ENCODE measurements at places on chromosomes 2 and 18. TPM values are rescaled to one million over a fixed set of nuclear protein-coding genes. Genes with fewer than 3 reads are reported as not detected.
A peak's percentile ranks its signal among the peaks of the same experiment; 100 is the strongest.

GRCh38 chr2:96468904-96469303 lies 36.3 kb downstream of the NEURL3 start:
- DNase-seq, result no peak

Gene ORC4
- polyA plus RNA-seq, result 145 TPM

DNA sequence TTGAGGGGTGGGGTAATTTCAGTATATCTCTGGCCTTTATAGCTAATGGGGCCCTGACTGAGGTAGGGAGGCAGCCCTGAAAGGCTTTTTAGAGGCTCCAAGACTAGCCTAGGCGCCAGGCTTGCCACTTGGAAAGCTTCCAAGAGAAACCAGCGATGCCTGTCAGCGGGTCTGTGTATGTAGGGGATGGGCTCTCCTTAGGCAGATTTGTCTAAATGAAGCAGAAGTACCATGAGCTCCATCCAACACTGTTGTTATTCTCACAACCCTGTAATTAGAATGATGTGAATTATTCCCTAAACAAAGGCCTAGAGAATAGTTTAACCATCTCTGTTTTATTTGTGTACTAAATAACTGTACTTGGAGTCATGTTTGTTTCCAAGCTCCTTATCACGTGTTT lies 138.1 kb downstream of the B3GNT2 start:
- DNase-seq, result no peak

Gene CCDC178
- polyA plus RNA-seq, result 1.6 TPM

DNA sequence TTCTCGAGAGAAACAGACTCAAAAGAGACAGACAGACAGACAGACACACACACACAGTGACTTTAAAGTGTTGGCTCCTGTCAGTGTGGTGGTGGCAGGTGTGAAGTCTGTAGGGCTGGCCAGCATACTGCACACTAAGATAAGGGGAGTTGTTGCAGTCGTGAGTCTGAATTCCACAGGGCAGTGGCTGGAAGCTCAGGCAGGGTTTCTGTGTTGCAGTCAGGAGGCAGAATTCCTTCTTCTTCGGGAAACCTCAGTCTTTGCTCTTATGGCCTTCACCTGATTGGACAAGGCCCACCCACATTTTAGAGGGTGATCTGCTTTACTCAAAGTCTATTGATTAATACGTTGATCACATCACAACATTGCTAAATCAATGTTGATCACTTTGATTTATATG lies 478.4 kb upstream of the HS6ST1 start:
- DNase-seq, result no peak

- no peak for DNase-seq
Observed at GRCh38 chr2:223007531-223007930, 44.5 kb upstream of the KCNE4 start.

- no peak for DNase-seq
Observed at GRCh38 chr2:172361360-172361759, 66.0 kb upstream of the ITGA6 start.

DNA sequence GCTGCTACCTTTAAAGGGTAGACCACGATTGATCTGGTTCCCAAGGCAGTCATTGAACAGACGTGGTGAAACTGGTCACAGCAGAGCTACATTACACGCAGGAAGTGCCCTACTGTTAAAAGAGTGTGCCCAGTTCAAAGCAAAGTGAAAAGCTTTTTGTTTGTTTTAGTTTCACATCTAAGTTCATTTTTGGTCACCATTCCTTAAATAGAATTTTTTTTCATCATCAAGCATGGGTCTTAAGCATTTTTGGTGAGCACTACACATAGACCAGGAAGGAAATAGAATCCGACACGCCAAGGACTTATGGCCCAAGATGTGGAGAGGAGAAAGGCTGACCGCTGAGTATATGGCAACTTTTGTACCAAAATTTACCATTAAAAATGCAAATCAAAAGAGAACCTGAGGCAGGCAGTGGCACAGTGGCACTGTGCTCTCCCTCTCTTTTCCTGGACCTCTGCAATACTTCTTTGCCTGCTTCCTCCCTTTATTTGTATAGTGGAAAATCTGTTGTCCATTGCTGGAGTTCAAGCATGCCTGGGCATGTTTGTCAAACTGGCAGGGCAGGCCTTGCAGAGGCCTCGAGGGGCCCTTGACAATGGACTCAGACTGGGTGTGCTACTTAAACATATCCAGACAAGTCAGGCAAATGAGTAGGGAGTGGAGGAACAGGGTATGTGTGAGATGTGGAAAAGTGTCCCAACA lies 42.6 kb upstream of the HNRNPA3 start:
- DNase-seq, result no peak

DNA sequence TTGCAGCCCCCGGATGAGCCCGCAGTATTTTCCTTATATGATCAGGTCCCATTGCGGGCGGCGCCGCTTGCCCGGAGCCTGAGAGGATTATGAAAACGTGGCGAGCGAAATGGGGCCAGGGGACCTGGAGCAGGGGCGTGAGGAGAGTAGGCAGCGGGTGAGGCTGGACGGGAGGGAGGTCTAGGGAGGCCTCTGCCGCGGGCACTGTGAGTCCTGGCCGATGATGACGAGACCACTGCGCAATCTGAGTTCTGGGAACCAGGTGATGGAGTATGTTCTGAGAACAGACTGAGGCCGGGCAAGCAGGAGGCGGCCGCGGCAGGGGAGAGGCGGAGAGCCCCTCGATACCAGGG lies 790 bp upstream of the ACAA2 start:
- DNase-seq, result peak; percentile 63

All from left kidney (tissue), 8 donors.